CD8-positive, alpha-beta memory T cell (primary cell): ENCODE measurements at places on chromosomes 6 and 20. TPM values are rescaled to one million over a fixed set of nuclear protein-coding genes. Genes with fewer than 3 reads are reported as not detected.

HLA-DOA gene
- 6.9 TPM for total RNA-seq

SALL4 gene
- not detected for total RNA-seq

GRCh38 chr20:19697415-19697814, 60.6 kb upstream of the RIN2 start:
- DNase-seq: no peak

- no peak for DNase-seq
Measured at GRCh38 chr6:163513570-163514166, 99.2 kb downstream of the QKI start.

DNA sequence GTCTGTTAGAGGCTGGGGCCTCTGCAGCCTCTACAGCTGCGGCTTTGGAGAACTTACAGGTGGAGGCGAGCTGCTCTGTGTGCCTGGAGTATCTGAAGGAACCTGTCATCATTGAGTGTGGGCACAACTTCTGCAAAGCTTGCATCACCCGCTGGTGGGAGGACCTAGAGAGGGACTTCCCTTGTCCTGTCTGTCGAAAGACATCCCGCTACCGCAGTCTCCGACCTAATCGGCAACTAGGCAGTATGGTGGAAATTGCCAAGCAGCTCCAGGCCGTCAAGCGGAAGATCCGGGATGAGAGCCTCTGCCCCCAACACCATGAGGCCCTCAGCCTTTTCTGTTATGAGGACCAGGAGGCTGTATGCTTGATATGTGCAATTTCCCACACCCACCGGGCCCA, 2.6 kb downstream of the TRIM39 start:
- DNase-seq: no peak

DNA sequence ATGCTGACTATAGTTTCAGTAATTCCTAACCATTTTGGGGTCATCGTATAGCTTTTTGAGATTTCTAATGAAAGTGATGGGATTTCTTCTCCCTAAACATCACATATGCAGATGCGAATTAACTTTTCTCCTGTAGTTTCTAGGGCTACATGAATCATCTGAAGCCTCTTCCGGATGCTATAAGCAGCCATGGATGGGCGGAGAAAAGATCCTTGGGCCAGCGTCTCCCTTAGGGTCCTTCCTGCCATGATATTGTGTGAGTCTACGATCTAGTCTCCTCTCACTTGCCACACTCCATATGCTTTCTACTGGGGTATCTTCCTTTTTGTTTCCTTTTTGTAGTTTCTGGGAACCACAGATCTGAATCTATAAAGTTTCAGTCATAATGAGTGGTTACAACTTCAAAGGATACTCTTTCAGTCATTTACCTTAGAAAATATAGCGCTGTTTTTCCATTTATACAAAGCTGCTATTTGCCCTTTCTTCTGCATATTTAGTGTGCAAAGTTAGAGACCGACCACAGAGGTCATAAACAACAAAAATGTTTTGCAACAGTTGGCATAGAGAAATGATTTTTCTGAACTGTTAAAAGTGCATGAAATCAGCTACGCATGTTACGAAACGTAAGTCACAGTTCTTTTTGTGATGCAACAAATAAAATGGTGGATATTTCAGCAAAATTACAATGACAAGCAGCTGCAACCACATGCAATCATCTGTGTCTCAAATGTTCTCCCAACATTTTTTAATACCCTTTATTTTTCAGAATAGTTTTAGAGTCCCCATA, 396.2 kb upstream of the SLC35B3 start:
- DNase-seq: no peak

GRCh38 chr6:170006900-170007467, 255.6 kb downstream of the ERMARD start:
- no peak for DNase-seq

DNA sequence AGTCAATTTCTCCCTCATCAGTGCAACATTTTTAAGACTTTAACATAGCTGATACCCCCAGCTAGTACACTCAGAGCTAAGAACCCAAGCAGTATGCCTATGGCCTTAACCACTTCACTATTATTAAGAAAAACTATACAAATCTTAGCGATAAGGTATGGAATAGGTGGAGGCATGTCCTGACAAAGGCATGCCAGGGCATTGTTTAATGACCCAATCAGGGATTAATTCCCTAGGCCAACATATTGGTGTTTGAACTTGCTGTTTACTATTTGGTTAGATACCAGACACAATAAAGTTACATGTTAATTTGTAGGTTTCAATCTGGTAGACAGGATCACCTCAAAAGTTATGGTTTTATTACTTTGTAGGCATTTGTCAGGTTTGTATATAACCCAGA, 93.1 kb downstream of the ARMC2 start:
- DNase-seq: no peak

DNA sequence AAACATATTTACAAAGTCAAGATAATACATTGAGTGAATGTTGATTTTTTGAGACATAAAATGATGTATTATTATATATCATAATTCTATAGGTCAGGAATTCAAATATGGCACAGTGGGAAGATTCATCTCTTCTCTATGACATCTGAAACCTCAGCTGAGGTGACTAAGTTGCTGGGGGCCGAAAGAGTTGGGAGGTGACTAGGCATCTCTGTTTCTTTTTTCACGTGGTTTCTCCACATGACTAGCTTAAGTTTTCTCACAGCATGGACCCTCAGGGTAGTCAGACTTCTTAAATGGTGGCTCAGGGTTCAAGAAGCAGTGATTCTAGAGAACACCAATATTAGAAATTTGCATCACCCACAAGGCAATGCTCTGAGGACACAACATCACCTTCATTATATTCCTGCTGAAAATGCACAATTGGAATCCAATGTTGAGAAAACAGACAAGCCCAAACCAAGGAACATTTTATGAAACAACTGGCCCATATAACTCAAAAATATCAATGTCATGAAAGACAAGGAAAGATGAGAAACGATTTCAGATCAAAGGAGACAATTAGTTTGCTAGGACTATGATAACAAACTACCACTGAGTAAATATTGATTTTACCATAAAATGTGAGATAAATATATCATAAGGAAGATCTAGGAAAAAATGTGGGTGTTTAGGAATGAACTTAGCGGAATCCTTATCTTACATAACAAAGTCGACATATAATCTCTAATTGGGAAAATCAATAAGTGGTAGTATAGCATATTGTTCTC, 273.3 kb upstream of the IRAK1BP1 start:
- DNase-seq: no peak

DNA sequence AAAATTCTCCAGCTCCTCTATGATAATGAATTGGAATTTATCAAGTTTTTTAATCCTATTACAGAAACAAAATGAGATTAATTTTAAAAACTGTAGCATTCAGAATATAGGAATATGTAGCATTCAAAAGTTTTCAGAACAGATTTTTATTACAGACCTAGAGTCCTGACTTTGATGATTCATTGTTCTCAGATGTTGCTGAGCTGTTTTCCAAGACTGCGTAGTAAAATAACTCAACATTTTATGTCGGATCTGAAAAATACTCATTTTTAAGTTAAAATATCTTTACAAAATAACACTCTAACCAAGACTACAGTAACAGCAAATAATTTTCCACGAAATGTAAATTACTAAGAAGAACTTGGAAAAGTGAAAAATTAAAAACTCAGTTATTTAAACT, 67.1 kb downstream of the SYCP2 start:
- no peak for DNase-seq

DNA sequence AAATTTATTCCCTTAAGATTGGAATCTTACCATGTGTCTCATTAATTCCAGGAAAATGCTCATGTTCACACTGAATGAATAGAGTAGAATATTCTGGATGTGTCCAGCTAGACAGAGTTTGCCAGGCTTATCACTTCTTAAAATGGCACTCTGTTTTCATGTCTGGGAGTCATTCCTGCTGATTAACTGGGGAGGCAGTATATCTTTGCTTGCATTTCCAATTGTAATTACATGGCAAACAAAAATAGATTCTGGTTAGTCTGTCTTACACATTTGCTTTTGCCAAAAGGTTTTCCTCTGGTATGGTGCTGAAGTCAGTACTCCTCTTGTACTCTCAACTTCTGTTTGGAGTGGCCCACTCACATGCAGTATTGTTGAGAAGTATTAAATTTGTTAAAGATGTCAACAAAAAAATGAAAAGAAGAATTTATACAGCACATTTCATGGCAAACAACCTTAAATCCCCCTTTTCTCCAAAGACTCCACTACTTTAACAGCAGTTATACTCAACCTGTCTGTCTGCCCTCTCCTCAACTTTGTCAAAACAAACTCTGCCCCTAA, 70.2 kb downstream of the TENT5A start:
- DNase-seq: no peak

DNA sequence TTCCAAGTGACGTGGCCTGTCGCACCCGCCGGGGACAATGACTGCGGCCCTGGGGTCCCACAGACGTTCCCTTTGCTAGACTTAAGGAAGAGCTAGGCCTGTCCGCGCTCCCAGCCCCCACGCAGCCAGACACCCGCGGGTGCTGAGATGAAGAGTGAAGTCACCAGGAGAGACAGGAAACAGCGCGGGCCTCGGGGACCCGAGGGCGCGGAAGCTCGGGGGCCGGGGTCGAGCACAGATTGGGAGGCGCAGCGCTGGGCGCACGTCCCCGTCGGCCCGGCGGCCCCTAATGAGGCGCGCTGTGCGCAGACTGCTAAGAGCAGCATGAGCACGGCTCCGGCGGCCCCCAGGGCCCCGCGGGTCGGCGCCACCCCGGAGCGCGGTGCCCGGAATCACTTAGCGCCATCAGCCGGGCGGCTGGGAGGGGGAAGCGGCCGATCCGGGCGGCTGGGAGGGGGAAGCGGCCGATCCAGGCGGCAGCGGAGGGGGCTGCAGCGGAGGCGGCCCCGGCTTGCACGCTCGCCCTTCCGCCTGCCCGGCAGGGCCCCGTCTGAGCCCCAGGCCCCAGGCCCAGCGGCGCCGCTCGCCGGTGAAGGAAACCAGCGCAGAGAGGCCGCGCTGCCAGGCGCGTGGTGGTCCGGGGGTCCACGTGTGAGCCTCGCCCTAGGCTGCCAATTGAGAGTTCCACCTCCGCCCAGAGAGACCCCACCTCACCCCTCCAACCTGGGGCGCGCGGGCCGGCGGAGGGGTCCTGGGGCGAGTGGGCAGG, 8.3 kb upstream of the AVP start:
- DNase-seq: peak; percentile 71

- no peak for DNase-seq
Measured at GRCh38 chr6:142883011-142883410, 62.0 kb downstream of the HIVEP2 start.

DNA sequence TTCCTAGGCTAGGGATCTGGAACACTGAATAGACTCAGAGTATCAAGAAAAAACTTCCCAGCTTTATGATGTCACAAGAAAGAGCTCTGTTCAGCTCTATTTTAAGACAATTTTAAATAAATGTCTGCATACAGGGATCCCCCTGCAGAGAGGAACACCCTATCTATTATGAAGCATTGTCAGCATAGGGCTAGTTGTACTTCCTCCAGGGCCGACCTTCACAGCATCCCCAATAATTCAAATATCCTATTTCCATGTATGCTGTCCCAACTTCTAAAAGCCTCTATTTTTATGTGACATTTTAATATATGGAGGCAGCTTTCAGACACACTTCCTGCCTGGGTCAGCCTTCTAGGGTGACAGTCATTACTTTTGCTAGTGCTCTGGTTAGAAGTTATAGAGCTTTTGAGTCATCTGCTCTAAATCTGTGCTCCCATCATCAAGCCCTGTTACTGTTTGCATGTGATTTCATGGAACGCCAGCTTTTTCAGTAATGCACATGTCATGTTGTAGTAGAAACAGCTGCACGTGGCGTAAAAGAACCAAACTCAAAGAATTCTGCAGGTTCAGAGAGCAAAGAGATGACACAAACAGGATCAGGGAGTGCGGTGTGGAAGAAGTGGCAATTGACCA, 189.2 kb downstream of the ADGB start:
- no peak for DNase-seq

- no peak for DNase-seq
Measured at GRCh38 chr6:3773678-3774298, 22.3 kb upstream of the PXDC1 start.

- no peak for DNase-seq
Measured at GRCh38 chr6:119720160-119720559, 370.6 kb upstream of the MAN1A1 start.

GRCh38 chr20:45450097-45450818, 19.3 kb upstream of the WFDC2 start:
- peak; percentile 30 for DNase-seq
